ENCODE measurements at places on chromosomes 12 and 14.

DNA sequence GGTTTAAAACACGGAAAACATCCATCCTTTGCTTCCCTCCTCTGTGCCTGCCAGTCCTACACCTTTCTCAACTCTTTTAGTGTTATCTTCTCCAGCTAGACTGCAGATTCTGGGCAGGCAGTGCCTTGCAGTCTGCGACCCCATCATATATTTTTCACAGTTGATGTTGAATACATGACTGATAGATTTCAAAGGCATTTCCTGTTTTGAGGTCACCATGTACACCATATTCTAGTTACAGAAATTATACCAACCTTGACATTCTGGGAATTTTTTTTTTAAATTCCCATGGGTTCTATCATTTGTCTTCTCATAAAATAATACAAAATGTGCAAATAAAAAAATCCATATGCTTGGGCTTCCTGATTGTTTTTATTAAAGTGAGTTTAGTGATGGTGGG lies 16.6 kb downstream of the SOCS2 start:
- no peak for DNase-seq

DNA sequence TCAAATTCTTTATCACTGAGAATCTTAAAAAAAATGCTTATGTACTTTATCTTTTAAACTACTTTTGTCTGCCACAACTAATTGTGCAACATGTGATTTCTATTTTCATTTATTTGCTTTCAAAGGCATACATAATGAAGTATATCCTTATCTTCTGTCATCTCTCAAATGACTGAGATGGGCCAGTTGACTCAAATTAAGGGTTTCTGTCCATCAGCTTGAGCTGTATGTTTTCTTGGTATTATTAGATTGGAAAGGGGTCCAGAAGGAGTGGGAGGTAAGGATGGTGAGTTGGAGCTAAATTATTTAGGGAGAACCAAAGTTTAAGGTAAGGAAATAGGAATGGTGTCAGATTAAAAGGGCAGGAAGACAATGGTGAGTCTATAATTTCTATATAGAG lies 408.4 kb upstream of the SEL1L start:
- DNase-seq, result no peak

DNA sequence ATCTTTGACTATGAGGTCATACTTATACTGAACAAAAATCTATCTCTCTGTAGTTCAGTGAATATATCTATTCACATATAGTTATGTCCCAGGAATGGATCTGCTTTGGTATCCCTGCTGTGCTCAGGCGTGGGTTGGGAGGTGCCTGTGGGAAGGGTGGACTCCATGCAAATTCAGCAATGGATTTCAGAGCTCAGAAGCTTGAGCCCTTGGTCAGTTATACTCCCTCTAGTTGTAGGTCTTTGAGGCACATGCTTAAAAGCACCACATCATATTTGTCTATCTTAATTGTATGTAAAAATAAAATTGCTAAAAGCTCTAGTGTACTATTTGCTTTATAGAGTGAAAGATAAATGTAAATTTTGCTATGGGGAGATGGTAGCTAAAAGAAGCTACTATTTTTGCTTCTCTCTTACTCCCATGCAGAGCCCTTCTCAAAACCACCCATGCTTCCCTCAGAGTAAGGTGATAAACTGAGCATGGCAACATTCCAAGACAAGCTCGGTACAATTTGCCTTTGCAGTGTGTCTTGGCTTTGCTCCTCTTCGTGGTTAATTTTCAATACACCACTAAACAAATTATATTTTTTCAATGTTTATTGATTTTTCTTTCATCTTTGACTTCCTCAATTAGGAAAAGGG lies 54.9 kb downstream of the SLC16A7 start:
- DNase-seq, result no peak

DNA sequence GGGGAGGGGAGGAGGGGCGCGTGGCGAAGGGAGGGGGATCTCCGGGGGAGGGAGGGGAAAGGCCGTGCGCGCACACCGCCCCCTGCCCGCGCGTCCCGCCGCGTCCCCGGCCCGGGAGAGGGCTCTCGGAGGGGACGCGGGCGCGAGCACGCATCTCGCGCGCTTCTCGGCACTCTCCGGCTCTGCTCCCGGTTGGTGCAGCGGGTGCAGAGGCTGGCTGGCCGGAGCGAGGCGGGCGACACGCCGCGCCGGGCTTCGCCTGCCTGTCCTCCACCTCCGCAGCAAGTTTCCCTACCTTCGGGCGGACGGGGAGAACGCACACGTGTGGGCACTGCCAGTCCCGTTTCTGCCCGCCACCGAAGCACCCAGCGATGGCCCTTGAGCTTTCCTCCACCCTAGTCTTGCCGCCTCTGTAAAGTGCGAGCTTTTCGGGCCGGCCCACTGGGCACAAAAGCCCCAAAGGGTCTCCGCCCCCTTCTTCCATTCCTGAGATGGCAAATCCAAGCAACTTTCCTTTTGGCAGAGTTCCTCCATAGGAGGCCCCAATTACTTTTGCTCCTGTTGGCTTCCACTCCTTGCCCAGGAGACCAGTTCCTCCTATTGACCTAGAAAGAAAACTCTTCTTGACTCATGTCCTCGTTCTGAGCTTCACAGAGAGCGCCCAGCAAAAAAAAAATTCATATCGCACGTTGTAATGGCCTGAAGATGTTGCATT lies 363 bp upstream of the CSAD start:
- peak; percentile 70 for DNase-seq

DNA sequence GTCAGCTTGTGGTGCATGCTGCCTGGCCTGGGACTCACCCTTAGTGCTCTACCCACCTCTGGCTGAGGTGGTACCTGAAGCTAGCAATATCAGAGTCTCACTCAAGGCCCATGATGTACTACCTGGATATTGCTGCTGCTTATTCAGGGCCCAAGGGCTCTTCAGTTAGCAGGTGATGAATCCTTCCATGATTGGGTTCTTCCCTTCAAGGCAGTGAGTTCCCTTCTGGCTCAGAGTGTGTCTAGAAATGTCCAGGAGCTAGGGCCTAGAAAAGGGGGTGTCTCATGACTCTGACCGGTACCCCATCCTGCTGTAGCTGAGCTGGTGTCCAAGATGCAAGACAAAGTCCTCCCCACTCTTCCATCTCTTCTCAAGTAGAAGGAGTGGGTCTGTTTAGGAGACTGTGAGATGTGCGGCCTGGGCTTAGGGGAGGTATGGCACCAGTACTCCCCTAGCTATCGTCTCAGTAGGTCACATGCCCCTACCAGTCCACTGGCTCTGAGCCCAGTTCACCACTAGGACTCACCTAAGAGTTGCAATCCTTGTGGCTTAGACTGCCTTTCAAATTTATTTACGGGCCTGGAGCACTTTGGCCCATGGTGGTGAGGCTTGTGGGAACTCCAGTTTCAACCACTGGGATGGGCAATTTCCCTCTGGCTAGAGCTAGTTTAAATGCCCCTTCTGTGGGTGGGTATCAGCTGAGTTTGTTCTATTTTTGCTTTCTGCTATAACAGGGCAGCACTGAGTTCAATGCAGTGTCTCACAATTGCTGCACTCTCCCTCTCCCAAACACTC lies 12.2 kb downstream of the PRORP start:
- no peak for DNase-seq

GRCh38 chr14:32167907-32168306 lies 33.9 kb upstream of the RNU6-7 start:
- DNase-seq, result no peak

GRCh38 chr14:55243386-55243785 lies 27.8 kb upstream of the FBXO34 start:
- no peak for DNase-seq

- DNase-seq, result no peak
Observed at GRCh38 chr12:42315108-42315507, 10.8 kb downstream of the ZCRB1 start.

DNA sequence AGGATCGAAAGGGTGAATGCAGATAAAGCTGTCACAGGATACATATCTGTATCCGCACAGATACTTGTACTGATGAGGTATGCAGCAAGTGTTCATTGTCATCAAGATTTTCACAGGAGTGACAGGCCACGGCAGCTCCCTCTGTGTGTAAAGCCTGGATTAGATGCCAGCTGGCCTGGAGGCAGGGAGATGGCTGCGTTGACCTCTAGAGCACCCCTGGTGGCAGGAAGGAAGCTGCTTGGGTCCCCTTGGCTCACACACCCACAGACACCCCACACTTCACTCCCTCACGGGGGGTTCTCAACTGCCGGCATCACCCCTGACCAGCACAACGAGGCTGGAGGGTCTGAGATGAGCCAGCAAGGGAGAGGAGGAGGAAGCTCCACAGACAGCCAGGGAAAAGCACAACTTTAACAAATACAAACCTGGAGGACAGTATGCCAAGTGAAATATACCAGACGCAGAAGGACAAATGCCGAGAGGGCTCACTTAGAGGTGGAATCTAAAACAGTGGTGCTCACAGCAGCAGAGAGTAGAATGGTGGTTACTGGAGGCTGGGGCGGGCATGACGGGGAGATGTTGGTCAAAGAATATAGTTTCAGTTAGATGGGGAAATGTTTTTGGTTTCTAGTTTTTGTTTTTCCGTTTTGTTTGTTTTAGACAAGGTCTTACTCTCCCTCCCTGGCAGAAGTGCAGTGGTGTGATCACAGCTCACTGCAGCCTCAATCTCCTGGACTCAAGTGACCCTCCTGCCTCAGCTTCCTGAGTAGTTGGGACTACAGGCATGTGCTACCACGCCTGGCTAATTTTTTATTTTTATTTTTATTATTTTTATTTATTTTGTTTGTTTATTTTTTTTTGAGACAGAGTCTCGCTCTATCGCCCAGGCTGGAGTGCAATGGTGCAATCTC lies 45.7 kb downstream of the TEAD4 start:
- DNase-seq, result no peak

Data from T-helper 2 cell (primary cell).